ENCODE measurements at places on chromosomes 4 and X.
A peak's percentile ranks its signal among the peaks of the same experiment; 100 is the strongest.

- DNase-seq = no peak
Observed at GRCh38 chr4:69760455-69760854, at the start of gene SULT1B1. TSS of gene SULT1B1 (minus strand) at chr4:69760620. CDS start at chr4:69755217, 5,403 bp downstream.

DNA sequence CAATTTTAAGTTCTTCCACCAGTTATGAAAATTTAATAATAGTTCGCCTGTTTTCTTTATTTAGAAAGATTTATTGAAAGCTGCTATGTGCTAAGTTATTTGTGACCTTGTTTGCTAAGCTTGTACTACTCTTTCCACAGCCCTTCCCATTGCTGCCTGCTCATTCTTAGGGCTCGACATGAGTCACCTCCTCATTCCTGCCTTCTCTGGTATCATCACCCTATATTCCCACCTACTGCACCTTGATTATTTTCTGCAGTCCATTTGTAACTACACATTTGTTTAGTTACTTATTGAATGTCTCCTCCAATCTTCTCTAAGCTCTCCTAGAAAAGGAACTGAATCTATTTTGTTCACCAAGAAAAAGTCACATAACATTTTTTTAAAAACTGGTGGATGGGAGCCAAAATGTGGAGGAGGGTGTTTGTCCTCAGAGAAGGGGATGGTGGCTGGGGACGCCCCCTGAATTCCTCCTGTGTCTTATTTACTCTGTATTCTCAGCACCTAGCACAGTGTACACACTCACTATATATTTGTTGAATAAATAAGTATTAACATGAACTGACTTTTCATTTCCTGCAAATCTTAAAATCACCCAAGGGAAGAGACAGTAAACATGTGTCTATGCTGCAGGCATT lies 3.7 kb upstream of the RAB9A start:
- no peak for DNase-seq

GRCh38 chr4:23993373-23993772 lies 103.5 kb upstream of the PPARGC1A start:
- no peak for DNase-seq

GRCh38 chr4:142567620-142568451 lies 278.3 kb downstream of the INPP4B start:
- DNase-seq = no peak

DNA sequence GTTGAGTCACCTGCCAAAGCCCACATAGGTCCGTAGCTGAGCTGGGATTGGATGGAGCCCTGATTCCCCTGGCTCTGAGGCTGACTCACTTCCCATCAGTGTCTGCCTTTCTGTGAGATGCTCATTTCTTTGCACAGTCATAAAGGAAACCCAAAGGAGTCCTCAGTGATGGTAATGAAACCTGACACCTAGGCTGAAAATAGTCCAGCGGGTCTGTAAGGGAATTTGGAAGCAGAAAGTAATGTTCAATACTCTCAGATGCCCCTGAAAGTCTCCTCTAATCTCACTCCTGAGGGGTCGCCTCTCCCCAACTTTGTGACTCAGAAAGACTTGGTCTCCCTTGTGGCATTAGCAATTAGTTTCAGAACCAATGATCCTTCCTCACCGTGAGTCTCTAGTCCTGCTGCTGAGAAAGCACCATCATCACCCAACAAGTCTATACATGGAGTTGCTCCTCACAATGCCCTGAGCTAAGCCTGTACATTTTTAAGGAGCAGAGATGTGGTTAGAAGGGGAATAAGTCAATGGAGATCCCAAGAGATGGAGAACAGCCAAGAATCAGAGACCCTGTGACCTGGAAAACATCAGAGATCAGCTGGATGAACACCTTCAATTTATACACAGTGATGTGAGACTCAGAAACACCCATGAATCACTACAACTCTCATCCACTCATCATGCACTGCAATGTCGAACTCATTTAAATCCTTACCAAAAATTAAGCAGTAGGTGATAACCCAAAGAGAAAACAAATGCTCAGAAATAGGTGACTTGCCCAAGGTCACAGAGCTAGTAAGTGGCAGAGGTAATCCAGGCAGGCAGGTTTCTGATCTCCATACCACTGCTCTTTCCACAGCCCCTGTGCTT lies 219.0 kb upstream of the CPEB2 start:
- DNase-seq = peak; percentile 37

- no peak for DNase-seq
Observed at GRCh38 chrX:122579036-122579435, 605.0 kb upstream of the GRIA3 start.

DNA sequence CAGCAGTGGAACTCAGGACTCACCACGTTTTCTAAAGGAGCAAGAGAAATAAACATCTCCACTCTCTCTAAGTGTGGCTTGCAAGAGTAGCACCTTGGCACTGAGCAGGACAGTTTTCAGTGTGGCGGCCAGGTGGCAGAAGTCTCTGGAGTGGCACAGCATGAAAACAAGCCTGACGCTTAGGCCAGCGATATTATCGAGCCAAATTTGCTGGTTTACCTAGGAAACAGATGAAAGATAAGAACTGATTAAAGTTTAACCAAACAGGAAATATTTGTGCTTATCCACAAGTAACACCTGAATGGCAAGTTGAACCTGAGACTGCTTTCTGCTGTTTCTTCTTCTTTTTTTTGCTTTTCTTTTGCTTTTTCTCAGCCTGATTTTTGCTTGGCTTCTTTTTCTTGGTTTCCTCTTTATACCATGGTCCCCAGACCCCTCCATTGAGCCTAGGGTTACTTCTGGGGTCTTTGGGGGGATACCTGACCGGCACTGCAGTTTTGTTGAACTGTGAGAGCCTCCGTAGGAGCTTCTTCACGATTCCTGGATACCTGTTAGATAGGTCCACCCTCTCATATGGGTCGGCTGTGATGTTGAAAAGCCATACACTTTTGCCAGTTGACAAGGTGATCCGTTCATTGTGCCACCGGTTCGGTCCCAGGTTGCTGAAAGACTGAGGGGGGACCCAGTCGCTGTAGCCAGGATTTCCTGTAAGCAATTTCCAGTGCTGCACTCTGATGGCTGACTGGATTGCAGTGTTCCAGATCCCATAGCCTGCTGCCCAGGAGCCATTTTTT lies 77.3 kb downstream of the ARSJ start:
- no peak for DNase-seq

GRCh38 chr4:101807351-101807750 lies 16.8 kb downstream of the BANK1 start:
- no peak for DNase-seq

- peak; percentile 10 for DNase-seq
Observed at GRCh38 chr4:73445383-73446335, 9.6 kb downstream of the AFP start.

GRCh38 chrX:7334253-7334935 lies 186.4 kb upstream of the PUDP start:
- DNase-seq = no peak

GRCh38 chrX:5145957-5146356 lies 1082.7 kb downstream of the NLGN4X start:
- no peak for DNase-seq

- DNase-seq = no peak
Observed at GRCh38 chr4:95095348-95095974, 337.7 kb downstream of the BMPR1B start.

GRCh38 chr4:140152013-140152703 lies 1.8 kb downstream of the MAML3 start:
- DNase-seq = peak; percentile 94

DNA sequence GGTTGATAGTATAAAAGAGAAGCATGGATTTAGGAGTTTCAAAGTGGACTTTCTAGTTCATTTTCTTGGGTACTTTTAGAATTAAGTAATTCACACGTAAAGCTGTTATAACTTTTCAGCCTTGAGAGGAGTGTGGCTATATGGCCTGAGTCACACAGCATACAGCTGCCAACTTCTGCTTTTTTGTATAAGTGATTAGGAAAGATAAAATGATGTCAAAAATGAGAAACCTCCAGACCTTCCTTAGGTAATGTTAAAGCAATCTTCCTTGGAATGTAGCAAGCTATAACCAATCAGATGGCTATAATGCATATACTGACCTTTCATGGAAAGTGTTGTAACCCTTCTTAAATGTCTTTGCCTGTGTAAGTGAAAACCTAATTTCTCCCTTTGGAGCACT lies 39.2 kb downstream of the RAB40AL start:
- DNase-seq = no peak

DNA sequence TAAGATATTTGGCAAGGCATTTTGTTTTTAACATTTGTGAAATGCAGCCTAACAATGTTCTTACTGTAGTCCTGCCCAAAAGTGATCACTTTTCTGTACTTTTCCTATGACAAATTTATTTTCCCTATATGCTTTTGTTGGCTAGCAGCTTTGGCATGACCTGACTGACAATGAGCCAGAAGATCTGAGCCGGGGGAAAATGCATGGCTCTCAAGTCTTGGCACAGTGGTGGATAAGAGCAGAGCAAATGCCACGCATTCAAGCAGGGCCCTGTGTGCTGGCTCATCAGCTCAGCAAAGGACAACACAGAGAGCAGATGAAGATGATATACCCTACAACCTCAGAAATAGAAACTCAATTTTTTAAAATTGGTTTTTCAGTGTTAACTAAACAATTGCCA lies 187.3 kb downstream of the ANAPC10 start:
- no peak for DNase-seq

- DNase-seq = no peak
Observed at GRCh38 chrX:109992203-109992602, 10.7 kb upstream of the TMEM164 start.

DNA sequence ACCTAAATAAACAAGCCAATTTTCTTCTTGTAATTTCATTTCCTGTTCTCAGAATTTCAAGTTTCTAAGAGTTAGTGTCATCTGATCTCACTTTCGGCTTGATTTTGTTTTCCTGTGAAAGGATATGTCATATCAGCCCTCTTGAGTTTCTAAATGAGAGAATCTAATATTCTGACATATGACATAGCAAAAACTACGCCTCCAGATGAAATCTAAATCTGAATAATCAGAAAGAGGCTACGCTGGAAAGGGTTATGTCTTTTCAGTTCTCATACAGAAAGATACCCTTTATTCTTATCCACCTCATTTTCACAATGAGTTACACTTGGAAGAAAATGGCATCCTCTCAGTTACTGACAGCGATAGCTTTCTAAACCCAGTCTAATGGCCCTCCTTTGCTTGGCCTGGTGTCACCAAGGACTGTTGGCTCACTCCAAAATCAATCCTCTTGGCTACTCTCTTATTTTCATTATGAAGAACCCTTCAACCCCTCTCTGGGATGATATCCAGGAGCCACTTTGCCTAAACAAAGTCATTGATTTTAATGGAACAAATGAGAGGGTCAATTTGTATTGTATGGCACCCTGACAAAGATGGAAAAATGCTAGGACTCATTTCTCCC lies 65.6 kb downstream of the ASB9 start:
- no peak for DNase-seq

Measured in retina (tissue), 1 donor.